NCI-H1694 treated with DMSO at 0.1 percent for 48 hours (cell line): ENCODE measurements at places on chromosomes 1 and 21.
A peak's percentile ranks its signal among the peaks of the same experiment; 100 is the strongest.

- DNase-seq: no peak
Observed at GRCh38 chr1:116904791-116905320, 4.9 kb upstream of the PTGFRN start.

- DNase-seq: peak; percentile 31
Observed at GRCh38 chr1:205504311-205505075, at the start of gene CDK18. TSS of gene CDK18 (plus strand) at chr1:205504669. CDS start at chr1:205523168, 18,499 bp downstream.

- peak; percentile 61 for DNase-seq
Observed at GRCh38 chr21:31347435-31348032, 3.5 kb upstream of the TIAM1 start.

GRCh38 chr1:203264052-203264501, 34.6 kb upstream of the CHIT1 start:
- DNase-seq: no peak

GRCh38 chr1:205351984-205352713, 4.6 kb downstream of the KLHDC8A start:
- peak; percentile 98 for DNase-seq

DNA sequence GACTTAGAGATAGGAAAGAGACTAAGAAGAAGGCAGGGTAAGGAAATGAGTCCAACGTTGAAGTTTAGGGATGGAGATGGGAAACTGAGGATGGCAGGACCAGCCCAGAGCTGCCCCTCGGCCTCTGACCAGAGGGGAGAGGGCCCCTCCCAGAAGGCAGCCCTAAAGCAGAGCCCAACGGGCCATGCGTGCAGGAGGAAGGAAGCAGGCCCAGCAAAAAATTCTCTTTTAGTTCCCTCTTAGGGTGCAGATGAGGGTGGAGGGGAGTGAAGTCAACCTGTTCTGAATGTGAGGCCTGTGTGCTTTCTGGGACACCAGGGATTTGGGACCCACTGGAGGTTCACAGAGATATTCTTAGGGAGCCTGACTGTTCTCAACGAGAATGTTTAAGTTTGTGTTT, 225.4 kb downstream of the RHOU start:
- DNase-seq: no peak

GRCh38 chr1:185281245-185281644, 35.8 kb downstream of the IVNS1ABP start:
- DNase-seq: no peak

GRCh38 chr1:50252196-50252595, 143.5 kb downstream of the ELAVL4 start:
- no peak for DNase-seq

GRCh38 chr1:229617351-229618100, 8.4 kb downstream of the TAF5L start:
- DNase-seq: no peak

DNA sequence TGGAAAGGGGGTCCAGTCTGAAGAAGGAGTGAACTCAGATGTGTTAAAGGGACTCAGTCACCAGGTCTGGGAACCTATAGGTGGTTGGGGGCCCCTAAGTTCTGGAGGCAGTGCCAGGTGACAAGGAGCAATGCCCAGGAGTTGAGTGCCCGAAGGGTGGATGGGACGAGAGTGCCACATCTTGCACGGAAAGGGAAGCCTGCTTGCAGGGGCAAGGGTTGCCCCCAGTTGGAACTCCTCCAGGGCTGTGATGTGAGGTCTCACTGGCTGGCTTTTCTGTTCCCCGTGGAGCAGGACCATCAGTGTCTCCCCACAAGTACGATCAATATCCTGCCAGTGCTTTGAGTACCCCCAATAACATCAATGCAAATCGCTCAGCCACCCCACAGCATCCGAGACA, 107.3 kb downstream of the TOMM20 start:
- no peak for DNase-seq

DNA sequence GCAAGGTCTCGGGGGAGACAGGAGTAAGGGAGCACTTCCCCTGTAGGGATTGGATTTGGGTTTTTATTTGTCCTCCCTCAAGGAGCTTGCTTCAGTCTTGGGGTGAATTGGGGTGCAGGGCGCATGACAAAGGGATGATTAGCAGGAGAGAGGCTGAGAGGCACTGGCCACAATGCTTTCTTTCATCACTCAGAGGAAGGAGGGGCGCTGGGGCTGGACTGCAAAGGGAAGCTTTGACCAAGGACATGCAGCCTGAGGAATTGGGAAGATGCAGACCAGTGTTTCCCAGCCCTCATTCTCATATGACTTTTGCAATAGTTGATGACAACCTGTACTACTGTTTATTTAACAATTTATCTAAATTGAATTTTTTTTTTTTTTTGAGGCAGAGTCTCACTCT, 34.1 kb upstream of the PDPN start:
- DNase-seq: no peak

GRCh38 chr1:52364235-52364839, 1.7 kb downstream of the CC2D1B start:
- DNase-seq: no peak

GRCh38 chr1:156495401-156496140, 5.0 kb downstream of the MEF2D start:
- no peak for DNase-seq

- DNase-seq: peak; percentile 36
Observed at GRCh38 chr21:26061437-26061836, 109.1 kb downstream of the APP start.

GRCh38 chr1:218679391-218679790, 334.3 kb downstream of the TGFB2 start:
- DNase-seq: no peak

DNA sequence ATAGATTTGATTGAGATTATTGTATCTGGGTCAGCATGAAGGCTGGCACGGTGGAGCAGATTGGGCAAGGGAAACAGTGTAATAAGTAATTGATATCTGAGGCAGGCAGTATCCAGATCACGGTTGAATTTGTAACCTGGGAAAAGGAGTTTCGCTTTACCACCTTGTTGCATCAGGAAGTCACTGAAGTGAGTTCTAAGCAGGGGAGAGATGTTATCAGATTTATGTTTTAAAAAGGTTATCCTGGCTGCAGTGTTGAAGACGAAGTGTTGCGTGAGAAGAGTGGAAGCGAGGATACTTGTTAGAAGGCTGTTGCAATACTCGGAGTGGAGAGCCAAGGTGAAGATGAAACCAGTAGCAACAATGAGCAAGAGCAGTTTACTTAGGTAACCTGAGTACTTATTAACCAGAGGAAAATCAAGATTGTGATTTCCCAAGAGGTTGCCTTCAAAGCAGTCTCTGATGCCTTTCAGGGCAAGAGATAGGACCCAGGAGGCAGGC, 77.8 kb downstream of the LHX9 start:
- no peak for DNase-seq

DNA sequence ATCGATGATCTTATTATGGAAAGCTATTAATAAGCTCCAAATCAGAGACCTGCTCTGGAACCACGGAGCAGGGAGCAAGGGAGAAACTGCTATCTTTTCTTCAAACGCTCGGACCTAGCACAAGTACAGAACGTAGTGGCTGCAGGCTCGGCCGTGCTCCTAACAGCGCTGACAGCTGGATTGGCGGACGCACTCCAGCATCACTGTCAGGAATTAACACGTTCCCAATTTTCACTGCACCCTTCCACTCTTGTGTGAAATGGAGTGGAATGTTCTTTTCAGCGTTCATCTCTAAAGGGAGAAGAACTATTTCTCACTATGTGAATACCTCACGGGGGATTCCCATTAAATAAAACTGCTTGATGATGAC, 106.9 kb downstream of the ZNF281 start:
- DNase-seq: no peak

DNA sequence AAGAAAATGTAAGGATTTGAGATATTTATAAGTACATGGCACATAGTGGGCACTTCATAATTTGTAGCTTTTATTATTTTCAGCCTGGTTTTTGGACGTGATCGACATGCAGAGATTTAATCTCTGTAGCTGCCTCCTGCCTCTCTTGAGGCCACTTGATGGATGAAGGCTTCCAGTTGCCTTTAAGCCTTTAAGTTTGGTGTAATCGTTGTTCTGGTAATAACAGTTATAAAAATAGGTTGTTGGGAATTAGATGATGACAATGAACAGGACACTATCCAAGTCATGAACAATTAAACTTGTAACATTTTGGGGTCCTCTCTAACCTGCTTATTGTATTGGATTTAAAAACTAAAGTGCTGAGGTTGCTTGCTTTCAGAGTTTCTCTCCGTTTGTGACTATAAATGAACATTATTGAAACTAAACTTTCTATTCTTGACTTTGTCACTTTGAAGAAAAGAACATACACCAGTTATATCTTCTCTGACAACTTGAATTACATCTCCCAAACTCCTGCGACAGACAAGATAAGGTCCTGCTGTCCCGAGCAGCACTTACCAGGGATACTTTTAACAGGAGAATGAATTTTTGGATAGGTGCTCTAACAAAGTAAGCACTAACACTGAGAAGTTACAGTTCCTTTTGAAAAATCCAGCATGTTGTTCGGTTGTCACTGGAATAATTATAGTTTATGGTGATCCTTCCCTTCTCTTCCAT, 295.0 kb downstream of the NFIA start:
- DNase-seq: no peak

DNA sequence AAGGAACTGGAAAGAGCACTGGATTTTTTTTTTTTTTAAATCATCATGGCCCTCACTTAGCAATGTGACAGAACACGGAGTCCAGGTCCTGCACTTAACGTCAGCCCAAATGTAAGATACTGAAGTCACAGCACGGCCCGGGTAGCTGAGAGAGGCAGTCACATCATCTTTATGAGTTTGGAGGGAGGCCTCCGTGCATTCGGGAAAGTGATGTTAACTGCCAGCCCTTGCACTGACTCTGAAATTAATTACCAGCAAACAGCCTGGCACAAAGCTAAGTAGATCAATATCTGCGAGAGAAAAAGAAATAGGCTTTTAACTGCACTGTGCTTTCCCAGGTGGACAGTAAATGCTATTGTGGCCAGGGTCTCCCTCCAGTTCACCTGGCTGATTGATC, 109.5 kb upstream of the ADAR start:
- DNase-seq: no peak

- DNase-seq: no peak
Observed at GRCh38 chr1:193216920-193217319, 30.5 kb upstream of the B3GALT2 start.

DNA sequence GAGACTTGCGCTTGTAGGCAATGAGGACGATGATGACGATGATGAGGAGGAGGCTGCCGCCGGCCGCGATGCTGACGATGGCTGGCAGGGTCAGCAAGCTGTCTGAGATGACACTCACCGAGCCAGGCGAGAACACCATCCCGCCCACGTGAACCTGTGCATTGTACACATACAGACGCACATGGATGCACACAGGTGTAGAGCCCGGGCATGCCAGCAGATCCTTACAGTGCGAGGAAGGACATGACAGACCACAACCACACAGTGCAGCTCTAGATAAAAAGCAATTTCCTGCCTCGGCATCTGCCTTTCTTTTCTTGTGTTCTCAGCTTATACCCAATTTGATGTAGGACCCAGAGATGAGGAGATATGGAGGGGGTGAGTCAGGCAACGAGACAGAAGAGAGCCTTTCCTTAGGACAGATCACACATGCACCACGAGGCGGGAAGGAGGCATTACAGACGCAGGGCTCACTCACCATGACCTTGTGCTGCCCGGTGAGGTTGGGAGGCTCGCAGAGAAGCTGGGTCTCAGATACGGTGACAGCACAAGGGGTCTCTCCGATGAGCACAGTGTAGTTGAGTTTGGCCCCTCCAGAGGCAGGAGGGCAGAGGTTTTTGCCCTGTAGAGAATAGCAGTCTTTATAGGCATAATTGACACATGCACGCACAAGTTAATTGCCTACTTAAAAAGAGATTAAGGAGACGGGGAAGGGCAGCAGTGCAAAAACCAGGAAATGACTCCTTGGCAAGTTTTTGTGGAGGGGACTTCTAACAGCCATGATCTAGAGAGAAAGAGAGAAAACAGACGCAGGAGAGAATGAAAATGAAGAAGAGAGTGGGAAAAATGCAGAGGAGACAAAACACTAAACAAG, 133.9 kb upstream of the CD34 start:
- DNase-seq: no peak

GRCh38 chr1:1287288-1288110, 7.3 kb downstream of the SCNN1D start:
- no peak for DNase-seq
